ENCODE measurements at places on chromosomes 6 and 20.

DNA sequence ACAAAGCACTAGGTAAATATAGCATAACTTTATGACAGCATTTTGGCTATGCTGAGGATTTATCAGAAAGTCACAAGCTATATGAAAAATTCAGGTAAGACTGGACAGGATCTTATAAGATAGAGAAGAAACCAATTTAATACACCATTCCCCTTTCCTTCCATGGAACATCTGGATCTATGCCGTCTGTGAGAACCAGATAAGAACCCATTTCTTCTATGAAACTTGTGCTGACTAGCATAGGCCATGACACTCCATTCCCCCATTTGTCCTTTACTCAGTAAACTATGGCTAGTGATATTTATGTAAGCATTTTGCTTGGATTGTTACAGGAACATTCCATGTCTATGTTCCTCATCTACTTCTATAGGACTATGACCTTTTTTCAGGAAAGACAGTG, 437.7 kb downstream of the ADGRB3 start:
- no peak for DNase-seq

DNA sequence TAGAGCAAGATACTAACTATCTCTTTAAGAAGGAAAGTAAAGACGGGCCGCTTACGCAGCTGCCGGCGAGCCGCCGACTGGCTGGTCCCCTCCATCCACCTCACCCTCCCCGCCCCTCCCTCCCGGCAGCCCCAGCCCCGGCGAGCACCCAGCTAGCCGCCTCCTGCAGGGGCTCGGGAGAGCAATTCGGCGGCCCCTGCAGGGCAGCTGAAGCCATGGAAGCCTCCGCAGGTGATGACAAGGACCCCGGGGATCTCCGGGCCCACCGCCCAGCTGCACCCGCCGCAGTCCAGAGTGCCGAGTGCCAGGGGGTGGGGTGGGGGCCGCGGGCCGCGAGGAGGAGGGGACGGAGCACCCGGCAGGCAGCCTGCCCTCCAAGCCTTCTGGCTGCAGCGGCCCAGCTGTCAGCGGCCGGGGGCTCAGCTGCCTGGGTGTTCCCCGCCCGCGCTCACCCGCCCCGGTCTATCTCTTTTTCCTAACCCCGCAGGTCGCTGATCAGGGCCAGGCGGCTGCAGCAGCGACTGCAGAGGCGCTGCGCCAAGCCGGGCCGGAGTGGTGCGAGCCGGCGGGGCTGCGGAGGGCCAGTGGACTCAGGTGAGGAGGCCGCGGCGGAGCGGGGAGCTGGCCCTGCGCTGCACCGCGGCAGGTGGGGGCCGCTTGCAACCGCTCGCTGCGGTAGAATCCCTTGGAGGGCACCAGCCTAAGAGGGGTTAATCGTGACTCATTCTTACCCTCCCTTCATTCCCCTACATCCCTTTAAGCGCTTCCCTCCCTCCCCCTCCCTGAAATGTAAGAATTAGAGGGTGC, at the start of gene SNPH:
TSS of gene SNPH (plus strand) at position 128 of the 807 bp plus-strand sequence. CDS start 29,946 bp downstream, outside the sequence.
- no peak for DNase-seq

DNA sequence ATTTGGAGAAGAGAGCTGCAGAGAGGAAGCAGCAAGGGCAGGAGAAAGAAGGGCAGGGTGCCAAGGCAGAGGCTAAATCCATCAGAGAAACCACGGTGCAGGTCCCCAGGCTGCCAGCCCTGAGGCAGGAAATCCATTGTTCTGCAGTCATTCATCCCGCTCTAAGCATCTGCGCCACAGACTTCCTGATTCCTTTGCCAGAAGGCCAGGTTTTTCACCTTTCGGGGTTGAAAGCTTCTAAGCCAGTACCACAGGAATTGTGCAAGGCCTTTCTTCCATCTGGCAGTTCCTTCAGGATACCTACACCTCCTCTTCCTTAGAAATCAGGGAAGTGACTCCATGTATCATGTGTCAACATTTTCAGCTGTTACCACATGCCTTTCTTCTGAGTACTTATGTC, 45.6 kb downstream of the ADGRF5 start:
- DNase-seq: no peak

DNA sequence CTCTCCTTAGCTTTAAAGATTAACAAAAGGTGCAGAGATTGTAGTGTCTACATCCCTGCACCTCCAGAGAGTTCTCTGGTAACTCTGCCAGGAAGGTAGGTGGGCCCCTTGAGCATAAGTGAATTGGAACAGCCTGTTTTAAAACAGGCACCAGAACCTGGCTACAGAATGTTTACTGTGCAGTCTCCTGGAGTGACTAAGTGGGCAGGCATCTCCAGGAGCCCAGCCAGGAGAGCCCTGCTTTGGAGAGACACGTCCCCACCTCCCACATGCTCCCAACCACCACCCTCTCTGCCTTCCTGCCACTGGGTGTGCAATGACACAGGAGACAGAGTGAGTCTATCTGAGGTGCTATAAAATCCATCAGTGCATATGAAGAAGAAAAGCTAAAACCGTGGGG, 110.3 kb upstream of the EYA4 start:
- no peak for DNase-seq

- DNase-seq: no peak
Measured at GRCh38 chr6:33857093-33857931, 53.5 kb upstream of the MLN start.

DNA sequence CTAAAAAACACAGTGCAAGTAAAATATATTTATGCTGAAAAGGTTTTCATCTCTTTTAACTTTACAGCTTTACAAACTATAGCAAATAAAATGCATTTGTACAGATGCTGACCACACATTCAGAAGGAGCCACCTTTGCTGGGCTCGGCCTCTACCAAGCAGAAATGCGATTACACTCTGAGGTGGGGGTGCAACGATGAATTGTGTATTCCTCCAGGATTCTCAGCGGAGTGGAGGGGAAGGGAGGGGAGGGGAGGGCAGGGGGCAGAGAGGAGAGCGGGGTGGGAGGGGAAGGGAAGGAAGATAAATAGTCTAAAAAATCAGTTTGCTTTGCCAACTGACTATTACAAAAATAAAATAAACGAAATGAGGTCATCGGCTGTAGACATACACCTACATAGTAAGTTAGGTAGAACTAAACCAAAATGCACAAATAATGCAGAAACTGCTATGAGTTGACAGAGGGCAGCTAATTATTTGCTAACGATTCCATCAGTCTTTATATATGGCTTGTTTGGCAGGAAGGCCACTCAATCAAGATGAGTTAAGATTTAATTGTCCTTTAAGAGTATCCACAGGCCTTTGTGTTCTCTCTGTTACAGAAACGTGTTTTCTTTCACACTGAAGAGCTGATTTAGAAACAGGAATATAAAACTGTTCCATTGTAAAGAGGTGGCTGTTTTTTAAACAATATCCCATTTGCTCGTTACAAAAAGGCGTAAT, 90.1 kb downstream of the TAF4 start:
- no peak for DNase-seq

GRCh38 chr20:45919542-45920399, 7.8 kb upstream of the PLTP start:
- DNase-seq: no peak

DNA sequence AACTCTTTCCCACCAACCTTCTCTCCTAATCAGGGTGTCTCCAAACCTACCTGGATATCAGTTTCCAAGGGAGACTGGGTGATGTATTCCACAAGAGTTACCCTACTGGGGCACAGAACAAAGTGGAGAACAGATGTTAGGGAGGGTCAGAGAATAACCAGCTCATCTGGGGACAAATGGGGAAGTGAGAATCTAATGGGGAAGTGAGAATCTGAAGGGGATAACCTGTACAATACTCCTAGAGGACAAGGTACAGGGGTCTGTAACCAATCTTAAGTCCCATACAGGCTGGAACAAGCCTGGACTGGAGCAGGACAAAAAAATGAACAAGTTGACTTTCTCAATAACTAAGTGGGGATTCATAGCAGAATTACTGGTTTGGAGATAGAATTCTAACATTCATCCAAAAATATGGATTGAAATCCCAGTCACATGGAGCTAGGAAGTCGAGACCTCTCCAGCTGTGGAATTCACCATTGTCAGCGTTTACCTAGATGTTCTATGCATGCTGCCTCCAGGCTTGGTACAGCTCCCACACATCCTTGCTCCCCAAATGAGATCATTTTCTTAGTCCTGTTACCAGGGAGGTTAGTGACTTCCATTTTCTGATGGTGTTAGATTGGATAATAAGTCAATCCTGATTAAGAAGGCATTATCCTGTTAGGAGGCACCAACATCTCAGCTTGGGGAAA, 214.8 kb upstream of the MOCS1 start:
- no peak for DNase-seq

- DNase-seq: no peak
Measured at GRCh38 chr20:32235331-32236047, 27.8 kb downstream of the POFUT1 start.

GRCh38 chr20:50865114-50865513, 66.1 kb downstream of the ADNP start:
- no peak for DNase-seq

- no peak for DNase-seq
Measured at GRCh38 chr6:152329638-152330448, 307.3 kb downstream of the SYNE1 start.

DNA sequence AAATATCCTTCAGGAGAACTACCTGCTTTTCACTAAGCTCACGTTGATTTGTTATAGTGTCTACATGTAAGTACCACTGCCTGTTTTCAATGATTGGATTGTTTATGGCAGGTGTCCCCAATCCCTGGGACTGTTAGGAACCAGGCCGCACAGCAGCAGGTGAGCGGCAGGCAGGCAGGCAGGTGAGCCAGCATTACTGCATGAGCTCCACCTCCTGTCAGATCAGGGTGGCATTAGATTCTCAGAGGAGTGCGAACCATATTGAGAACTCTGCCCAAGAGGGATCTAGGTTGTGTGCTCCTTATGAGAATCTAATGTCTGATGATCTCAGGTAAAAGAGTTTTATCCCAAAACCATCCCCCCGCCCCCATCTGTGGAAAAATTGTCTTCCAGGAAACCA, 303.3 kb downstream of the EYA4 start:
- no peak for DNase-seq

DNA sequence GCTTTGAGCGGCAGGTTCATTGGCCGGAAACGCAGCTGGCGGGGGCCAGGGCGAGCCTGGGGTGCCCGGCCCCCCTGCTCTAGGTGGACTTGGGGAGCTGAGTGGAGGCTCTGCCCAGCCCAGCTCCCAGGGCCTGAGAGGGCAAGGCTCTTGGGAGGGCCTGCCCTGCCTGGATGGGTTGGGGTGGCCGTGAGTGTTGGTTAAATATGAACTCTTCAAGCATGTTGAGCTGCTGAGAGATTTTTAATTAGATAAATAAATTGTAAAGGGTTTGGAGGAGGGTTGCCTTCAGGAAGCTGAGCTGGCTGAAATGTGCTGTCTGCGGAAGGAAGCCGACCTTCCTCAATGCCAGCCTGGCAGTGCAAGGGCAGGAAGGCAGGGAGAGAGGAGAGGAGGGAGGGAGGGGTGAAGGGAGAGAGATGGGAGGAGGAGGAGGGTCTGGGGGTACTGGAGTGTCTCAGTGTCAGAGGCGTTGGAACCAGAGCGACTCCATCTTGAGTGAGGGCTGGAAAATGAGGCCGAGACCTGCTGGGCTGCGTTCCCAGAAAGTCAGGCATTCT, 39.4 kb upstream of the PMEPA1 start:
- DNase-seq: no peak

- DNase-seq: no peak
Measured at GRCh38 chr20:5077761-5078387, 41.9 kb downstream of the PCNA start.

DNA sequence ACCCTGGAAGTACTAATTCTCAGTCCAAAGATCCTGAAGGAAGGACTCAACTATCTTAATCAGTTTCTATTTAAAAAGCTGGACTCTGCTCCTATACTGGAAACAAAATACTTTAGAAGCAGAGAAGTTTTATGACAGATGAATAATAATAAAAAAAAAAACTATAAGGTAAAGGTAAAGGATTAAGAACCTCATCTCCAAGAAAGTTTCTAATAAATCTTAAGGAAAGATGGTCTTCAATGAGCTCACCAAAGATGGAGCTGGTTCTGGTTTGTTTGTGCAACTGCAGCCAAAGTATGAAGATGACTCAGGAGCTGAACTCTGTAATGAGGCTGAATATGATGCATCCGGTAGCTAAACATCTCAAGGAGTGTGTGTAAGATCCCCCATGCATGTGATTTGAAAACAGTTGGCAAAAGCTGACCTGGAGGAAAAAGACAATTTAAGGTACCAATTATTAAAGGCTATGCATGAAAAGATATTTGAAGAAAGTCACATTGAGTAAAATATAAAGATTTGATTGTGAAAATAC, 25.2 kb downstream of the MED23 start:
- DNase-seq: no peak

GRCh38 chr6:141103246-141103645, 1029.5 kb upstream of the GJE1 start:
- DNase-seq: no peak

DNA sequence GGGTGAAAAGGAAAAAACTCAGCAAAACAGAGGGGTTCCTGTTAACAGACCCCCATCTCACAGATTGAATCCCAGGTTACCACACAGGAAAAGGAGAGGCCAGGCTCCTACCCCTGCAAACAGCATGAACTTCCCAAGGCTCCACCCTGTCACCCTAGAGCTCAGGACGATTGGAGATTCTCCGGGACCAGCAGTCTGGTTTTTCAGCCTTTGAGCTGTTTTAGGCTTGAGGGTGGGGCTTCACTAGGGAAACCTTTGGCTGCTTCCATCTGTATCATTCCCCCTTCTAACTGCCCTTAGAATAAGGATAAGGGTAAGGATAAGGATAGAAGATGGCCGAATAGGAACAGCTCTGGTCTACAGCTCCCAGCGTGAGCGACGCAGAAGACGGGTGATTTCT, 16.0 kb downstream of the C6orf58 start:
- no peak for DNase-seq

DNA sequence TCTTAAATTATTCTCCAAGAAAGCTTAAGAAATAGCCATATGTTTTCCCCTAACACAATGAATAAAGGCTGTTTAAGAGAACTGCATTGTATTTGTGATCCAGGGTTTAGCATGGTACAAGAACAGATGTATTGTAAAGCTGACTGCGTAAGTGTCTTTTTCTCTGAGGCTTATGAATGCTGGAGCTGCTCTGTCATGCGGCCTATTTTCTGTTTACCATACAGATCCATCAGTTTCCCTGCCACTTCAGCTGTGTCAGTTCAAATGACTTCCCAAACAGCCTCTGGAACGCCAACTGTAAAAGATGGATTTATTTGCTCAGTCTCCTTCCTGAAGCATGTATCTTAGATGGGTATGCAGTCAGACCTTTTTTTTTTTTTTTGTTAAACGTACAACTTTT, 419.3 kb upstream of the HS3ST5 start:
- no peak for DNase-seq

Measured in cerebellar nuclear complex (tissue), 1 donor.